HCT116 (cell line): ENCODE measurements at places on chromosomes 4 and X. TPM values are rescaled to one million over a fixed set of nuclear protein-coding genes. Genes with fewer than 3 reads are reported as not detected.

DNA sequence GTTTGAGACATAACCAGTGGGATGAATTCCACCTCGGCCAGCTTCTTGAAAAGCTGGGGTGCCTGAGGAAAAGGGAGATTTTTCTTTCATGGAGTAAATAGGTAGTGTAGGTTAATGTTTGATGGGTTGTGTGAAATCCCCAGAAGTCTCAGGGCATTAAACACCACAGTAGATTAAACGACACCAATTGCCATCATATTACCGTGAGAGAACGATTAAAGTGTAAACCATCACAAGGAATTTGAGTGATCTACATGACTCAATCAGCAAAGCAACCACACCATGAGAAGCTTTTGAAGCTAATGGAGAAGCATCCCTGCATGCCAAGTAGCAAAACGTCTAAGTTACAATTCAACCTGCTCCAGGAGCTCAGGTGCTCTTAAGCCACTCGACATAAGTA, 322.5 kb upstream of the GATB start:
- no peak overlapping the region for H3K27ac ChIP-seq
- peaks cover 10% of the 10 kb centered on the region; the same call in 1 of the 2 replicates for H3K27me3 ChIP-seq
- no peak overlapping the region for H3K4me3 ChIP-seq
- H3K4me1 ChIP-seq = no peaks in the 10 kb centered on the region
- no peaks in the 10 kb centered on the region for H3K36me3 ChIP-seq

DNA sequence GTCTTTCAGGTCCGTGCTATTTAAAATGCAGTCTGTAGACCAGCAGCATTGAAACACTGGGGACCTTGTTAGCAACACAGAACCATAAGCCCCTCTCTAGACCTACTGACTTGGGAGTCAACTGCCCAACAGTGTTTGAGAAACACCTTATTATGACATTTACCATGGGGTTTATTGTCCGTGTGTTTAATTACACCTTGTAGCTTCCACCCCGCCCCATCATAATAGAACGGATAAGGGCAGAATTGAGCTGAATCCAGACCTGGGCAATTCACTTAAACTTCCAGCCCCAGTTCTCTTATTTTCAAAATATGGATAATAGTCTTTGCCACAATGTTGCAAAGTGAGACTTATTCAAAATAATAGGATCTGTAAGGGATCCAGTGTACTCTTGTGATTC, 30.6 kb upstream of the CLNK start:
- H3K27me3 ChIP-seq = no peaks in the 10 kb centered on the region
- no peak for DNase-seq
- no peaks in the 10 kb centered on the region for H3K36me3 ChIP-seq
- no peak overlapping the region for H3K4me3 ChIP-seq
- no peaks in the 10 kb centered on the region for H3K4me1 ChIP-seq
- H3K27ac ChIP-seq = no peak overlapping the region

DNA sequence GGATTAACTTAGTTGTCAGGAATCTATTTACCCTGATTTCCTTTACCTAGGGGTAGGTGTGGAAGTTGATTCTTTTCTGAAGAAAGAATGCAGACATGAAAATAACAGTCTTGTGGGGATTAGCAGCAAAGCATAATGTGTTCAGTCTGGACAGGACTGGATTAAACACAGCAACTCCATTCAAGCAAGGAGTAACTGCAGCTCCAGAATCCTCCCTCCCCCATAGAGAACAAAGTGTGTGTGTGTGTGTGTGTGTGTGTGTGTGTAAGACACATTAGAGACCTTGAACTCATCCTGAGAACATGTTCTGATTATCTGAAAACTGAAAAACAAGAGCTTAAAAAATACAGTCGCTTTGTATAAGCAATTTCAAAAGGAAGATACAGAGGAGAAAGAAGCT, 9.3 kb downstream of the C4orf54 start:
- no peaks in the 10 kb centered on the region for H3K4me1 ChIP-seq
- H3K36me3 ChIP-seq = no peaks in the 10 kb centered on the region
- no peak for DNase-seq
- H3K27ac ChIP-seq = no peak overlapping the region

DNA sequence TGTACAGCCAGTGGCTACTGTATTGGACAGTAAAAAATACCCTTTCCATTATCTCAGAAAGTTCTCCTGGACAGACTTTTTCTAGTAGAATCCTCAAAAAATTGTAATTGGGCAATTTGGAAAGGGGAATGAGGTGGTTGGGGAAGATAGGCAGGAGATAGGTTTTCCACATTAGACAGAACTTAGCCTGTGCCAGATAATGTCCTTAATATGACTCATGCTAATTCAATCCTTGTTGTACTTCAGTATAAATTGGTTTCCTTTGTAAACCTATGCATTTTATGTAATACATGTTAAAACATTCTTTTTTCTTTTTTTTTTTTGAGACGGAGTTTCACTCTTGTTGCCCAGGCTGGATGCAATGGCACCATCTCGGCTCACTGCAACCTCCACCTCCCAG, 8.9 kb downstream of the EIF4E start:
- H3K27ac ChIP-seq = no peak overlapping the region
- H3K4me3 ChIP-seq = no peak overlapping the region
- H3K4me1 ChIP-seq = no peaks in the 10 kb centered on the region
- no peaks in the 10 kb centered on the region for H3K27me3 ChIP-seq

DNA sequence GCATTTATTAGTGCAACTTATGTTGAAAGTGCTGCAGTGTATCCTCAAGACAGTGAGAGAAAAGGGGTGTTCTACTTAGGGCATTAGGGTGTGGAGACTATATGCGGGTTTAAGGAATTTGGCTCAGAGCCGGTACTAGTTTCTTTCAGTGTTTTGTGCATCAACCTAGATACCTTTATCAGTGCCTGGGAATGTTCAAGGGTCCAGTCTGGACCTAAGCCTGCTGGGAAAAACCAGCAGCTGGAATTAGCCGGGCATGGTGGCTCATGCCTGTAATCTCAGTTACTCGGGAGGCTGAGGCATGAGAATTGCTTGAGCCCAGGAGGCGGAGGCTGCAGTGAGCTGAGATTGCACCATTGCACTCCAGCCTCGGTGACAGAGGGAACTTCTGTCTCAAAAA, 7.4 kb downstream of the PHEX start:
- H3K4me1 ChIP-seq = no peaks in the 10 kb centered on the region
- no peaks in the 10 kb centered on the region for H3K36me3 ChIP-seq
- no peak for DNase-seq
- no peaks in the 10 kb centered on the region for H3K27me3 ChIP-seq
- no peak overlapping the region for H3K4me3 ChIP-seq

DNA sequence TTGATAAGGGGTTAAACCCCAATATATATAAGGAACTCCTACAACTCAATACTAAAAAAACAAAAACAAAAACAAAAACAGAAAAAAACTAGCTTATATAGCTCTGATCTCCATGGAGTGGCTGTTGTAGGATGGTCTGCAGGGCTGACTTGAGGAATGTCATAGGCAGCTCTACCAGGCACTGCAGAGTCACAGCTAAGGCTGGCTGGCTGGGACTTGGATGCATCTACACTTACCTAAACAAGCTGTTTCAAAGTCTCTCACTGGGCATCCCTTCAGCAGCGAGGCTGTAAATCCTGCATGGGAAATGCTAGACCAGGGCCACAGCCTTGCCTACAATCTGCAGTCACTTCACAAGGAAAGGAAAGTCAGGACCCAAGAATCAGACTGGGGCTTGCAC, 61.3 kb downstream of the HOPX start:
- no peak for DNase-seq
- H3K27me3 ChIP-seq = no peaks in the 10 kb centered on the region
- no peak overlapping the region for H3K4me3 ChIP-seq
- no peaks in the 10 kb centered on the region for H3K36me3 ChIP-seq
- H3K27ac ChIP-seq = no peak overlapping the region

DNA sequence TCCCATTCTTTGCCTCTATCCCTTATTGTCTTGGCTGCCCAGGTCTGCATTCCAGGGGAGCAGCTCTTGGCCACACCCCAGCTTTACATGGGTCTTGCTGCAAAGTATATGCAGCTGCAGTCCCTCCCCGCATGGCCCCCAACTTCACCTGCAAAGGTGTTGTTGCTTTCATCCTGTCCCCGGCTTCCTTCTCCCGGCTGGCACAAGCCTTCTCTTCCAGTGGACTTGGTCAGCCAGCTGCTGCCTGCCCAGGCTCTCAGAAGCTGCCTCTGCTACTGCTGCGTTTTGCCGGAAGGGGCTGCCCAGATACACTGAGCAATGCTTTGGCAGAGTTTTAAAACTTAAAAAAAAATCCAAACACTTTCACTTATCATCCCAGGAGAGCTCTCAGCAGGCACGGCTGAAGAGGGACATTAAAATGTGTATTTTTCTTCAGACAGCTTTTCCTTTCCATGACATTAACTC, 121.2 kb upstream of the PDLIM3 start:
- no peak for DNase-seq
- H3K4me3 ChIP-seq = no peak overlapping the region
- no peaks in the 10 kb centered on the region for H3K4me1 ChIP-seq
- no peak overlapping the region for H3K27ac ChIP-seq
- no peaks in the 10 kb centered on the region for H3K27me3 ChIP-seq

GRCh38 chr4:8912506-8912905, 40.9 kb upstream of the HMX1 start:
- H3K4me1 ChIP-seq = peaks cover 4% of the 10 kb centered on the region; the same call in 1 of the 2 replicates
- DNase-seq = no peak
- H3K36me3 ChIP-seq = no peaks in the 10 kb centered on the region
- H3K27me3 ChIP-seq = no peaks in the 10 kb centered on the region
- no peak overlapping the region for H3K27ac ChIP-seq

CTAG2 gene
- not detected for total RNA-seq
